ENCODE measurements at places on chromosomes 2 and 18.

- no peak for DNase-seq
Measured at GRCh38 chr2:50753234-50753633, 278.7 kb downstream of the NRXN1 start.

- no peak for DNase-seq
Measured at GRCh38 chr2:231189171-231189530, 9.3 kb upstream of the ARMC9 start.

DNA sequence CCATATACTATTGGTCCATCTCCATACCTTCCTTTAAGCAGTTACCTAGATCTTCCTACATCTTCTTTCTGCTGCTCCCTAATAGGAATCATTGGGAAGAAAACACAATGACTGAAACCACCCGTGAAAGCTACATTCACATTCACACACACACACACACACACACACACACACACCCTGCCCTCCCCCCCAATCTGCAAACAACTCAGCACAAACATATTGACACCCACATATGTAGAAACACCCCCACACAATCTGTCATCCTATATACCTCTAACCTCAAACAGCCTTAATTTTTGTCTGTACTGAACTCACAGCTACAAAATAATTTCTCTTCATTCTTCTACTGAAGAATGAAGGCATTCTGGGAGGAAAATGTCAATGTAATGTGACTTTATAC is 63.8 kb downstream of the KLF7 start:
- DNase-seq: no peak

GRCh38 chr2:28271919-28272250 is 120.8 kb upstream of the FOSL2 start:
- no peak for DNase-seq

DNA sequence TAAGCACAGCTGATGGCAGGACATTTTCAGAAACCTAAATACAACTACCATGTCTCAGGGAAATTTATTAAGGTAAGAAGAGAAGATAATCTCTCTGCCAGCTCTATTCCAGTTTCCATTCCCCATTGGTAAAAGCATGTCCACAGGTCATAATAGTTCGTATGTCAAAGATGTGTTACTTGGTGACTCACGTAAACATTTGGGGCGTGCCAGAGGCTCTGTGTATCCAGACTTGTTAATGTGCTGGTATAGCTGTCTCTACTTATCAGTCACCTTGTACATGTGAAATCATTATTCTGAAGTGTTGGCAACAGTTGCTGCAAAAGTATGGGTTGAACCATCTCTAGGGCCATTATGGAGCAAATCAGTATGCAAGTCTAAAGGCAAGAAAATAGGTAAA is 1345.1 kb downstream of the SUCLG1 start:
- DNase-seq: no peak

All from HepG2 (cell line).